ENCODE measurements at places on chromosomes 3 and 15.

DNA sequence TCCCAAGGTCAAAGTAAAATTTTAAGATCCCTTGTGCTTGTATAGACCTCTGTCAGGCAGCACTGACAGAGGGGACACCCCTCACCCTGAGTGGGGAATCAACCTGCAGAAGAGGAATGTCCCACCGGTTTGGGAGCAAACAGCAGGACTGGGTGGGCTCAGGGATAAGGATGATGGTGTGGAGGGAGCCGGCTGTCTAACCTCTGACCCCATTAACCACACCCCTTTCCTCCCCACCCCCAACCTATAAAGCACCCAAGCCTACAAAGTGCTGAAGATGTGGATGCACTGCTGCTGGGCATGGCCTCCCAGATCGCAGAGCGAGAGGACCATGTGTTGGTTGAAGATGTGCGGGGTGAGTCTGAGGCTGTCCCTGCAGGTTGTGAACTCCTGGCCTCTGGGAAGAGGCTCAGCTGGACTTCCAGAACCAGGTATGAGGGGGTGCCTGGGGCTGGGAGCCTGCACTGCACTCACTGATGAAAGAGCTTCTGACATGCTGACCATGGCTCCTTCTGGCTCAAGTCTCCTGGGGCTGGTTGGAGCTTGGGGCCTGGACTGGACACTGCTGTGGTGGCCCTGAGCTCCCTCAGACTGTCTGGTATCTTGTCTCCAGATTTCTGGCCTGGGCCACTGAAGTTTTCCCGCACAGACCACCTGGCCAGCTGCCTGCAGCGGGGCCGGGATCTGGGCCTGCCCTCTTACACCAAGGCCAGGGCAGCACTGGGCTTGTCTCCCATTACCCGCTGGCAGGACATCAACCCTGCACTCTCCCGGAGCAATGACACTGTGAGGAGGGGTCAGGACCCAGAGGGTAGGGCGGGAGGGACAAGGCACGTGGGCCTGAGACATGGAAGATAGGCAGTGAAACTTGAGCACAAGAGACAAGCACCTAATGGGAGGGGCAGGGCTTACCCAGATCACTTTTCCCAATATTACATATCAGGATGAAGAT is 9.3 kb downstream of the DUOX1 start:
- no peak for DNase-seq

DNA sequence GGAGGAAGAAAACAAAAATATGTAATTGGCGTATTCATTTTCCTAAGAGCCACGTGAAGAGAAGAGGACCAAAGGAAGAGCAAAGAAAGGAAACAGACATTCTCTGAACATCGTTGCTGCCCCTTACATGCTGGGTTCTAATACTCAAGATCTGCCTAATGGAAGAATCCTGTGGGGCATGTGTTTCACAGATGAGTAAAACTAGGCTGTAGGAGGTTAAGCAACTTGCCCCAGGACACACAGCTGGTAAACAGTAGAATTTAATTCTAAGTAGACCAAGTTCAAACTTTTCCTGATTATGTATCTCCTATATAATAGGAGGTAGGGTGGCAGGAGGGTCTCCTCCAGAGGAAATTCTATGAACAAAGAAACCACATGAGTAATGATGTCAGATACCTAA is 106.1 kb upstream of the TNFAIP8L3 start:
- DNase-seq: no peak

- DNase-seq: no peak
Measured at GRCh38 chr3:102741105-102741504, 306.3 kb downstream of the ZPLD1 start.

GRCh38 chr15:64566629-64567427 is 106.5 kb downstream of the ZNF609 start:
- no peak for DNase-seq

DNA sequence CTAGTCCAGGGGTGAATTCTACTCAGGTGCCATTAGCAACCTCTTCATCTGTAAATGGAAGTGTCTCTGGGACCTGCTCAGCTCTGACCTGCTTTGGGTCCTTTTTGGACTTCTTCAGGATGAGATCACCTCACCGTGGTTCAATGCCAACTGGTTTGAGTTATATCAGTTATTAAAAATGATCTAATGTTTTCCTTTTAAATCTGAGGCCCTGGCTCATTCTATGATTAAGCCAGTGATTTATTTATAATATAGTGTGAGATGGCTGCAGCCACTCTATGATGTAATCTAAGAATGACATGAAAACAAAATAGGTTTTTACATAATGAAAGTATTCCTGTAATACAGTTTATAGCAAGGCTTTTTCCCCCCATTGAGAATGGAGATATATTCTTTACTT is 79.4 kb downstream of the LPP start:
- no peak for DNase-seq

GRCh38 chr3:114101101-114101500 is 44.6 kb downstream of the QTRT2 start:
- DNase-seq: no peak

GRCh38 chr3:76097589-76097969 is 312.2 kb upstream of the ZNF717 start:
- no peak for DNase-seq

DNA sequence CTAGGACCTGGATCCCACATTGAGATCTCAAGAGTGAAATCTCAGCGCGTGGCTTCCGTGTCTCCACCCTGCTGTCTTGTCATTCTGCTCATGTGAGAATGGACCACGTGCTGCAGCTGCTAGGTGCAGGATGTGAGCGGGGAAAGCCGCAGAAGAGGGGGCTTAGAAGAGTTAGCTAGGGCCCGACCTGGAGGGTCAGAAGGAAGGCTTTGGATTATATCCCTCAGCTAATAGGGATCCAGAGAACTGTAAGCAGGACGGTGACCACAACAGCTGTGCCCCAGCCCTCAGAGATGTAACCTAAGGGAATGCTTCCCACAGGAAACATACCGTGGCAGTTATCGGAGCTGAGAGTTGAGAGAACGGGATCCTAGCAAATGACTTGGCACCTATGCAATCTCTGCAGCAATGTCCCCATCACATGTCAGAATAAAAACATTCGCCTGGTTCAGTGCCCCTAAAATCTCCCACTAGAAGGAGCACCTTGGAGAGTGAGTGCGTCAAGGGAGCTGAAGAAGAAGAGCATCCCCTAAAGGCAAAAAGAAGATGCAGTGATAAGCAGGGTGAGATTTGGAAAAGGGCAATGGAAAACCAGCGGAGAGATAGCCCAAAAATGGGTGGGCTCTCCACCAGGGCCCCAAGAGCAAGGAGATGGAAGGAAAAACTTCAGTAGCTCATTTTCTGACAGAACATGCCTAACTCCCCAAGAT is 76.9 kb upstream of the ST8SIA2 start:
- DNase-seq: no peak

DNA sequence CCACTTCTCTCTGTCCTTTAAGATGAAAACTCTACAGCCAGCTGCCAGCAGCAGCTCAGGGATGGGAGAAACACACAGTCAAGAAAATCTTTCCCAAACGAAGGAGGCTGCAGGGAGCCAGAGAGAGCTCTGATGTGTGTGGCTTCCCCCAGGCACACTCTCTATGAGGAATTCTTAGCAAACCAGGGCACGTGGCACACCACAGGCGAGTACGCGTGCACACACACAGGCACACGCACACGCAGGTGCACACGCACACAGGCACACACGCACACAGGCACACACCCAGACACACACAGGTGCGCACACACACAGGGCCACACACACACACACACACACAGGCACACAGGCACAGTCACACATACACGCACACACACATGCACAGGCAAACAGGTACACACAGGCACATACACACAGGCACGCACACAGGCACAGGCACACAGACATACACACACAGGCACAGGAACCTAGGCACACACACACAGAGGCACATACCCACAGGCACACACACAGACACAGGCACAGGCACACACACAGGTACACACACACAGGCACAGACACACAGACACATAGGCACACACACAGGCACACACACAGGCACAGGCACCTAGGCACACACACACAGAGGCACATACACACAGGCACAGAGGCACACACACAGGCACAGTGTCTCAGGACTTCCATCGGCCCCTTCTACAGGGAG is 91.5 kb upstream of the ATP2B2 start:
- no peak for DNase-seq

- no peak for DNase-seq
Measured at GRCh38 chr15:98567951-98568350, 80.4 kb upstream of the IGF1R start.

- no peak for DNase-seq
Measured at GRCh38 chr15:62085740-62086139, 19.0 kb downstream of the C2CD4A start.

DNA sequence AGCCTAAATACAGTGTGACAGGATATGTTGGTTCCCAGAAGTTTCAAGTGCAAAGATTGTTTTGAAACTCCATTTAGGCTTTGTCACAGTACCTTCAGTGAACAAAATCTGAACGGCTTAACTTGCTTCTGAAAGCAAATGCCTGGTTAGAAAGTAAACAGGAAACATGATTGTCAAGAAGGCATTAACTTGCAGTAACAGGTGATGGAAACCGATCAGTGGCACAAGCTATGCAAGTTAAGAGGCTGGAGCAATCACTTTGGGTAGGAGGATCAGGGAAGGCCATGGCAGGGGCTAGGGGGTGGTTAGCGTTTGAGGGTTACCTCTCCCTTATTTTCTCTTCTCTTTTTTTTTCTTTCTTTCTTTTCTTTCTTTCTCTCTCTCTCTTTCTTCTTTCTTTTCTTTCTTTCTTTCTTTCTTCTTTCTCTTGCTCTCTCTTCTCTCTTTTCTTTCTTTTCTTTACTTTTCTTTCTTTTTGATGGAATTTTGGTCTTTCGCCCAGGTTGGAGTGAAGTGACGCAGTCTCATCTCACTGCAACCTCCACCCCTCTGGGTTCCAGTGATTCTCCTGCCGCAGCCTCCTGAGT is 2.4 kb downstream of the HYKK start:
- DNase-seq: no peak

DNA sequence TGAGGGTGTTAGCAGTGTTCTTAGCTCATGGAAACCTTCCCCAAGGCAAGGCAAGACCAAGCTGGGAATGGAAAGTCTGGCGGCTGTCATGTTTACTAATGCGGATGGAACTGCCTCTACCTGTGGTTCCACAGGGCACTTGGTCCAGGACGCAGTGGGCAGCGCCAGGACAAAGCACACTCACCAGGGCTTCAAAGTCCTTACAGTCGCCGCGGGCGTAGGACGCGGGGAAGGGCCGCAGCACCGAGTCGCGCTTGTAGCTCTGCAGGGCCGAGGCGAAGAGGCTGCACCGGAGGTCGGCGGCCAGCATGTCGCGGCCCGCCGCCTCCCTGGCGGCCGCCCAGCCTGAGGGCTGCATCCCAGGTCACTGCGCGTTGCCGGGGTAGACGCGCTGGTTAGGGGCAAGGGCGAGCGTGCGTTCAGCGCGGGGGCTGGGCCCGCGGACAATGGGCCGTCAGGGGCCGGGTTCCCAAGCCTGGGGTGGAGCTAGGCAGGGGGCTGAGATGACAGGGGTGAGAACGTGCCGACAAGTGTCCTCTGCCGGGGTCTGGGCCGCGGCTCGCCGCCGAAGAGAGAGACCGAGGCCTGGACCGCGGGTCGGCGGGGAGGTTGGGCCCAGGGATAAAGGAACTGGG is 497 bp downstream of the PARP16 start:
- no peak for DNase-seq

DNA sequence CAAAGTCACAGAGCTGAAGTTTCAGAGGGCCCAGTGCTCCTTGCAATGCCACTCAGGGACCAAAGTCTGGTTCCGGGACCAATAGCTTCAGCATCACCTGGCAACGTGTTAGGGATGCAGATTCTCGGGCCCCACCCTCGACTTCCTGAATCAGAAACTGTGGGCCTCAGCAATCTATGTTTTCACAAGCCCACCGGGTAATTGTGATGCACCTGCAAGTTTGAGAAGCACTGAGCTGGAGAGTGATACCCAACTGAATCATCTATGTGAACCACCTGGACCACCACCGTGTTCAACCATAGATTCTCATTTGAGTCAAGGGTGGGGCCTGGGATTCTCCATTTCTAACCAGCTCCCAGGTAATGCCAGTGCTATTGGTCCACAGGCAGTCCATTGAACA is 55.7 kb downstream of the CORO2B start:
- DNase-seq: no peak

DNA sequence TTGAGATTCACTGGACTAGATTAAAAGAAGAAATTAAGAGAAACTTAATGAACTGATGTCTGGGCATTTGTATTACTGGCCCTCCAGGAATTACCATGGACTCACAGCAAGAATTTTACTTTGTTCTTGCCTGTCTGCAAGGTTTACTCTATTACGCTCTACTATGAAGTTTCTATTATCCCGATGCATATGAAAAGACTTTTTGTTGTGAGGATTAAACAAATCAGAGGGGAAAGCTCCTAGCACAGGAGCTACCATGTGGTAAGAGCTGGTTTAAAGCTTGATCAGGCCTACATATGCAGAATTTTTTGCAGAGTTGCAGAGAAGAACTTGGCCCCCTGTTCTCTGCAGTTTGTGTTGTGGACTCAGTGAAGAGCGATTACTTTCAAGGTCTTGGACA is 61.7 kb upstream of the PTX3 start:
- DNase-seq: no peak

DNA sequence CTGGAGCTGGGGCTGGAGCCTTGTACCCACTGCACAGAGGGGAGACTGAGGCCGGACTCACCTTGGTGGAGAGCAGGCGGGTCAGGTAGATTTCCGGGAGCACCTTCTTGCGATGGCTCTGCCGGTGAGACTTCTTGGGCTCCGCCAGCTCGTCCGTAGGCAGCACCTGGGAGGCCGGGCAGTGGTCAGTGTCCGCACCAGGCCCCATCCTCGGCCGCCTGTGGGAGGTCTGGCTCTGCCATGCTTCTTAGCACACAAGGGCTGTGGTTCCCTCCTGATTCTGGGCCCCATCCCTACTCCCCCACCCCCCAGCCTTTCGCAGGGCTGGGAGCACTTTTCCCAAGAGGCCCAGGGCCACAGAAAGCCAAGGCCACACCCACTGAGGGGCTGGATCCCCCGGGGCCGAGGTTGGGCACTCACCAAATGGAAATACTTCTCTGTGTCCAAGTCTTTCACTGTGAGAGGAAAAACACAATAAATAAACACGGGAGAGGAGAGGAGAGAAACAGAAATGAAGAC is 17.4 kb downstream of the H1-8 start:
- no peak for DNase-seq

DNA sequence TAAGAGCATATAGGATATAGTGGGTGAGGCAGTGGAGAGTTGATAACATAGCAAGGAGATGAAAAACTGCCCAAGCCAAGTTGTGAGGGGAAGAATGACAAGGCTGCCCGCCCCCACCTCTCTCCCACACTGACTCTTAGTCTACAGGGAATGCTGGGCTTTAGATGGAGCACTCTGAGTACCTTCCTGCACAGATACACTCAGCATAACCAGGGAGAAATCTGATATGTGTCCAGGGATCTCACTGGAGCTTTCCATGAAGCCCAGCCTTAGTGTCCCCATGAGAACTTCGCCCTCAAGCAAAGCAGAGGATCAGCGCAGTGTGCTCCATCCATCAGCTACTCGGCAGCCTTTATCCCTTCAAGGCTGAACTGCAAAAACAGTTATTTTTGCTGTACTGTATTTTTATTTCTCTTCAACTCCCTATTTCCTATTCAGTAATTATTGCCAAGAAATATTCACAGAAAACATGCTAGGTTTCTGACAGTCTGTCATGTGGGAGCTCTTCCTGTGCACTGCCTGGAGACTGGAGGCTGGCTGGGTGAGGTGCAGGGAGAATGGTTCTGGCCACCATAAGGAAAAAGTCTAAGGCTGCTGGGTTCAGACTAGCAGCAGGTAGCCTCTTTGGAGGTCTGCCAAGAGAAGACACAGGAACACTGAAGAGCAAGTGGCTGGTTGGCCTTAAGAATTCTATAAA is 475.2 kb upstream of the PPP2R3A start:
- no peak for DNase-seq

GRCh38 chr3:165192610-165193192 is 3.5 kb downstream of the SLITRK3 start:
- DNase-seq: no peak

- DNase-seq: no peak
Measured at GRCh38 chr3:112582244-112582874, 20.5 kb downstream of the SLC35A5 start.

Measured in stimulated activated CD4-positive, alpha-beta T cell treated with anti-CD3 and anti-CD28 coated beads, Interleukin-15, amount 100 ng/mL, for 1 hour (primary cell).